Mesenchymal stem cell (in vitro differentiated cells and primary cell): ENCODE measurements at places on chromosomes 12 and 14.

GRCh38 chr12:42468921-42469320, 120.6 kb downstream of the PRICKLE1 start:
- DNase-seq: no peak

- no peak for DNase-seq
Measured at GRCh38 chr14:81178063-81178462, 42.7 kb downstream of the GTF2A1 start.

DNA sequence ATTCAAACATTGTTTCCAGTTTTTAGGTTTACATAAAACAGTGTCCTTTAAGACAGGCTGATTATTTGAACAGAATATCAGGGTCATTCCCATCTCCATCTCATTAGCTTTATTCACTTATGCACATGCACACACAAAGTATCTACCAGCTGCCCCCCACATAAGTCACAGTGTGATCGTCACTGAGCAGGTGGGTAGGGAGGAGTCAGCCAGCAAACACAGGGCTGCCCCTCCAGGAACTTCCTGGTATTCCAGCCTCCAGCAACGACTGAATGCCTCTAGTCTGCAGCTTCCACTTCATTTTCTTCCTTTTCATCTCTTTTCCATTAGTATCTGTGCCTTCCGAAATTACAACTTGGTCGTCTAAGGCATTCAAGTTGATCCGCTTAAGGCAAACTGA, 48.8 kb upstream of the FOXN3 start:
- no peak for DNase-seq

DNA sequence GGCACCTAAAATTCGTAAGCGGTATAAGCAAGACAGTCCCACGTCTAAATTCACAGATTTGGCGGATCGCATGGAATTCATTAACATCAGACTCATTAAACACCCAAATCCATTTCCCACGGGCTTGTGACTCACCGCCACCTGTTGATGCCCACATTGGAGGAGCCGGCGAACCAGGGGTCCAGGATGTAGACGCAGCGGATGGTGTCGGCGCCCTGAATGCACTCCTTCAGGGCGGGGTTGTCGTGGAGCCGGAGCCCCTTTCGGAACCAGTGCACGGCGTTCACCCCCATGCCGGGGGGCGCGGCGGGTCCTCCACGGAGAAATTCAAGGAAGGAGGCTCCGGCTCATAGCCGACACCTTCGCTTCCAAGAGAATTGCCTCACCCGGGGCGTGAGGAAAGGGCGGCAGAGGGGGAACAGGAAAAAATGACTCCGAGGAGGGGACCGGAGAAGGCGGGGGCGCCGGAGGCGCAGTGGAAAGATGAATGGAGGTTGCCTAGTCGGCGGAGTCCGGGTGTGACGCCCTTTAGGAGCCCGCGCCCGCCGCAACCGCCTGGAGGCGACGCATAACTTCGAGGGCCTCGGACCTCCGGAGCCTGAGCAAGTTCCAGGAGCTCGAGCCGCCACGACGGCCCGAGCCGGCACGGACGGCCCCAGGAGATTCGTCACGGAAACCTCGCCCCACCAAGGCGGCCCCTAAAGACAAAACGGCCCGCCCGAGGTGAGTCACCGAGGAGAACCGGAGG, 506 bp downstream of the CRY1 start:
- DNase-seq: peak; percentile 77

- DNase-seq: peak; percentile 80
Measured at GRCh38 chr12:75665216-75665615, 153.8 kb upstream of the KRR1 start.

DNA sequence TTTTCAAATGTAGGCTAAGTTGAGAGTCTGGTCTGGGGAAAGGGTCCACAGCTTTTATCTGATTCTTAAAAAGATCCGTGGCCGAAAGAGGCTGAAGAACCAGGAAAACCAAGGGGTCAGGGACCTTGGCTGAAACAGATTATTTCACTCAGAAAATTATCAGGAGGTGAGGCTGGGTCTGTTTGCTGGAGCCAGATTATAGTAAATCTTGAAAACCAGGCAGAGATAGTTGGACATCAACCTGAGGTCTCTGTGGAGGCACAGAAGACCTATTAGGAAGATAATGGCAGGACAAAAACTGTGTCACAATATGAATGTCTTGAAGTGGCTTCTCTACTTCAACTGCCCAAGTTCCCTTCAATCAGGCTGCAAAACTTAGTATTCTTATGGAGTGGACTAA, 1.6 kb upstream of the MED21 start:
- DNase-seq: no peak
